ENCODE measurements at places on chromosomes 1 and 21. TPM values are rescaled to one million over a fixed set of nuclear protein-coding genes. Genes with fewer than 3 reads are reported as not detected.

- DNase-seq, result no peak
These were observed 1524.4 kb upstream of the TPTE start for GRCh38 chr21:8997011-8997440.

GRCh38 chr1:198641501-198641900 lies 2.7 kb downstream of the PTPRC start:
- no peak for DNase-seq

GRCh38 chr1:60958001-60958400 lies 124.4 kb upstream of the NFIA start:
- no peak for DNase-seq

- DNase-seq, result no peak
These were observed 263.5 kb upstream of the PLD5 start for GRCh38 chr1:242787968-242788367.

GRCh38 chr1:67824766-67825165 lies 8.5 kb downstream of the GNG12 start:
- DNase-seq, result no peak

DNA sequence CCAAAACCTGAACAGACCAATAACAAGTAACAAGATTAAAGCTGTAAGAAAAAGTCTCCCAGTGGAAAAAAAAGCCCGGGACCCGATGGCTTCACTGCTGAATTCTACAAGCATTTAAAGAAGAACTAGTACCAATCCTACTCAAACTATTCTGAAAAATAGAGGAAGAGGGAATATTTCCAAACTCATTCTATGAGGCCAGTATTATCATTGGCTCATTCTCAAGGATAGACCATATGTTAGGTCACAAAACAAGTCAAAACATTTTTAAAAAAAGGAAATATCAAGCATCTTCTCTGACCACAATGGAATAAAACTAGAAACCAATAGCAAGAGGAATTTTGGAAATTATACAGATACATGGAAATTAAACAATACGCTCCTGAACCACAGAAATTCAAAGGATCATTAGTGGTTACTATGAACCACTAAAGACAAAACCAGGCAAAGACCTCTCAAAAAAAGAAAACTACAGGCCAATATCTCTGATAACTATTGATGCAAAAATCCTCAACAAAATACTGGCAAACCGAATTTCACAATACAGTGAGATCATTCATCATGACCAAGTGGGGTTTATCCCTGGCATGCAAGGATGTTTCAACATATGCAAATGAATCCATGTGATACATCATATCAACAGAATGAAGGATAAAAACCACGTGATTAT lies 13.9 kb upstream of the IL20 start:
- DNase-seq, result no peak

- peak; percentile 55 for DNase-seq
These were observed 46.3 kb downstream of the UMODL1 start for GRCh38 chr21:42117229-42117966.

GRCh38 chr1:115076384-115076915 lies 12.9 kb downstream of the TSPAN2 start:
- DNase-seq, result no peak

DNA sequence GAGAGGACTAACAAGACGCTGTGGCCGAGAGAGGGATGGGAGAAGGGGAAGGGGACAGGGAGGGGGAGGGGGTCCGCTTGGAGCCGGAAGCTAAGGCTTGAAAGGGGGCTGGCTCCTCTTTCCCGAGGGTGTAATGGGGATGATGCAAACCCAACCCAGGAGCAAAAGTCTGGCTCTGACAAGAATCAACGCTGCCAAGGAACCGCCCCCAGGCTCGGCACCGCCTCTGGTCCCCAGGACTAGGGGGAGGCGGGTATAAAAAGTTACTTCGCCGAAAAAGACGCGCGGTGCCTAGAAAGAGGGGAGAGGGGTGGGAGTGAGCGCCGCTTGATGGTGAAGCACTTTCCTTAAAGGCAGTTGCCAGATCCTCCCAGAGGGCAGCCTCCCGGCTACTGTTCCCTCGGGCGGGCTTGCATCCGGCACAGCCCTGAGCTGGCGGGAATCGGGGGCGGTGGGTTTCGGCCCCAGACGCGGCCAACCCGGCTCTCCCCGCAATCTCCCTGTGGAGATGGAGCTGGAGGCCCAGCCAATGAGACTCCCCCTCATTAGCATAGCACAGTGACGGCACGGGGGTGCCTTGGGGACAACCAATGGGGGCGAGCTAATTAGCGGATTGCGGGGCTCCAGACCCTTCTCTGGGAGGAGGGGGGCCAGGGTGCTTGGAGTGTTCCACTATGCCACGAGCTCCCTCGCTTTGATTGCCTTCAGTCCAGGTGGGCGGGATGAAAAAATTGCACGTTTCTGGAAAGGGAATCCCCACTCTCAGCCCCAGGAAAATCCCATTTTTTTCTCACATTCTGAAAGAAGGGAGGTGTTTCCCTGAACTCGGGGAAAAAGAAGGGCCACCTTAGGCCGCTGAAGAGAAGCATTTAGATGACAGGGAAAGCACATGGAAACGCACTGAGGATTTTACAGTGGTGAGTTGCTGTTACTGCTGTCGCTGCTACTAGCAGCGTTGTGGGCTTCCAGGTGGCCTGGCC lies at the start of gene KCNT2:
TSS of gene KCNT2 (minus strand) at position 51 of the 980 bp plus-strand sequence. CDS start 131 bp downstream, outside the sequence.
- no peak for DNase-seq

GRCh38 chr1:52423771-52424170 lies 19.4 kb downstream of the PRPF38A start:
- peak; percentile 56 for DNase-seq

GRCh38 chr1:230147253-230148125 lies 80.5 kb downstream of the GALNT2 start:
- DNase-seq, result no peak

DNA sequence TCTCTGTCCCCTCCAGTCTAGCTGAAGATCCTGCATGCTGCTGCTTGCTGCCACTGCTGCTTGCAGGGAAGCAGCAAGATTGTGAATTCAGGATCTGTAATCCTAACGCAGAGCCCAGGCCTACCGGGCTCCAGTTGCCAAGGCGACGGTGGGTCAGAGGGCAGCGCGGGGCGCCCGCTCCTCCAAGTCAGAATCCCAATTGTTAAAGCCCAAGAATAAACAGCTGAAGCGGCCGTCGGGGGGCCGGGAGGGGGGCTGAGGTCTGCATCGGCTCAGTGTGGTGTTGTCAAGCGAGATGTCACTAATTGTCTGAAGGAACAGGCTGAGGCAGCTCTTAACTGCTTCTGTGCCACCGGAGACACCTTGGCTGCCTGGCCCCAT lies 36.8 kb downstream of the AHDC1 start:
- DNase-seq, result no peak

DNA sequence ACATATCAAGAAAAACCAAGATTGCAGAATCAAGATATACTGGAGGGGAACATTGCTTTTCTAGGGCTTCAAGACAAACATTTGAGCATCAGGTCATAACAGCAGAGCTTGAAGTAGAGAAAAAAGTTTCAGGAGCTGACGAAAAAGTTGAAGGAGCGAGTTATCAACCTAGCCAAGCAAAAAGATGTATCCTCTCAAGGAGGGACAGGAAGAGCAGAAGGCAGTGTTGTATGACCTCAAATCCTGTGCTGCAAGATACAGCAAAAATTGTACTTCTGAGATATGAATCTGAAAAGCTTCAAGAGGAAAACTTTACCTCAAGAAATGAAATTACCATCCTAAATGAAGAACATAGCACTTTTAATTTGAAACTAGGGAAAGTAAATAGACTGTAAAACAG lies 153.1 kb downstream of the AK5 start:
- DNase-seq, result no peak

DNA sequence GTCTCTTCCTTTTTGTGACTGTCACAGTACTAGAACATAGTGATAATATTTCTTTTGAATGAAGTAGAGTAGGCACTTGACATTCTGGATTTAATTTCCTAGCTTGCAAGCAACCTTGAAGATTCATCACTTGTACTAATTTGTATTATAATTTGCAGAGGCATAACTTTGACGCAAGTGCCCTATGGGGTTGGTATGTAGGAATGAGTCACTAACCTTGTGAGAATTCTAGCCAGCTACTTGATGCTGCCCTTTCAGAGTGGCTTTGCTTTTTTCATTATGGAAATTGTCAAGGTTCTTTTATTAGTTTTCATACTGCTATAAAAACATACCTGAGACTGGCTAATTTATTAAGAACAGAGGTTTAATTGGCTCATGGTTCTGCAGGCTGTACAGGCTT lies 13.7 kb upstream of the DPH5 start:
- DNase-seq, result no peak

ELAPOR1 gene
- 14.2 TPM for total RNA-seq

IFI44L gene
- total RNA-seq, result 19.5 TPM

PYHIN1 gene
- total RNA-seq, result 16.2 TPM

NKAIN1 gene
- total RNA-seq, result not detected

CFHR2 gene
- not detected for total RNA-seq

PBXIP1 gene
- 440 TPM for total RNA-seq

NBPF19 gene
- total RNA-seq, result 52.2 TPM

FBLIM1 gene
- total RNA-seq, result 0.50 TPM

NFYC gene
- total RNA-seq, result 28.6 TPM

GBP4 gene
- total RNA-seq, result 11.3 TPM

DNAJC8 gene
- total RNA-seq, result 56.3 TPM

Measured in CD4-positive, alpha-beta T cell (primary cell).